Renal cortex interstitium (tissue), 15 donors: ENCODE measurements at places on chromosomes 11 and 22.

GRCh38 chr22:45290410-45290936, 5.7 kb downstream of the UPK3A start:
- DNase-seq = no peak

GRCh38 chr11:27558401-27558800, 51.8 kb upstream of the LIN7C start:
- no peak for DNase-seq

DNA sequence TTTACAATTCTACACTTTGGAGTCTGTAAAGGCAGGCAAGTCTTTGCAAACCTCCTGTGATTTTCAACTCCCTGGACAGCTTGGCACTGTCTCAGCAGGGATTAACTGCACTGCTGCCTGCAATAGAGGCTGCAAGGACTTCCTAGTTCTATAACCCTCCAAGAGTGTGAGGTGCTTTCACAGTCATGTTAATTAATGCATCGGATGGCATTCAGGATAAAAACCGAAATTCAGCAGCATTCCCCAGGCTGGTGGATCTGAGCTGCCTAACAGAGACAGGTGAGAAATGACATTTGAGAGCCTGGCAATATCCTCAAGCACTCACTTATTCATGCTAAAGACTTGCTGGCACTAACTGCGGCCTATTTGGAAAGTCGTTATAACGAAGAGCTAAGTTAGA, 85.0 kb downstream of the LARGE1 start:
- no peak for DNase-seq

DNA sequence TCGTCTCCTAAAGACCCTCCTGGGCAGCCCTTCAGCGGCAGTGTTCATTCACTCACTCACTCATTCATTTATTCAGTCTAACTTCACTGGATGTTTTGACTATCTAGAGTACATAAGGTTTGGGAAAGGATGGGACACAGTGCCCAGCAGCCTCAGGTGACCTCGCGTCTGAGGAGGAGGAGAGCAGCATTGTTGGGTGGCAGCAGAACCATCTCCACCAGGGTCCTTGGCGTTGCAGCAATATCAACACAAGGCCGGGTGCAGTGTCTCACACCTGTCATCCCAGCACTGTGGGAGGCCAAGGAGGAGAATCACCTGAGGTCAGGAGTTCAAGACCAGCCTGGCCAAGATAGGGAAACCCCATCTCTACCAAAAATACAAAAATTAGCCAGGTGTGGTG, 408.0 kb downstream of the BRD1 start:
- no peak for DNase-seq

- no peak for DNase-seq
Measured at GRCh38 chr11:69641681-69642548, 959 bp downstream of the CCND1 start.

DNA sequence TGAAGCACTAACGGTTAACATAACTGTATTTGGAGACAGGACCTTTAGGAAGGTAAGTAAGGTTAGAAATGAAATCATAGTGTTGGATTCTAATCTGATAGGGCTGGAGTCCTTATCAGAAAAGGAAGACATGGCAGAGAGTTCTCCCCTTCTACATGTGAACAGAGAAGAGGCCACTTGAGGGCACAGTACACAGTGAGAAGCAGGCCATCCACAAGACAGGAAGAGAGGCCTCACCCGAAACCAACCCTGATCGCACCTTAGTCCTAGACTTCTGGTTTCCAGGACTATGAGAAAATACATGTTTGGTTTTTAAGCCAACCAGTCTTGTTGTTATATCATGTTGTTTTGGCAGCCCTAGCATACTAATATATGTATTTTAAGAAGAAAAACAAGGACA, 170.0 kb downstream of the LRRC4C start:
- DNase-seq = no peak

GRCh38 chr11:76293189-76293631, 86.9 kb upstream of the WNT11 start:
- DNase-seq = no peak
